ENCODE measurements at places on chromosomes 4 and X.

DNA sequence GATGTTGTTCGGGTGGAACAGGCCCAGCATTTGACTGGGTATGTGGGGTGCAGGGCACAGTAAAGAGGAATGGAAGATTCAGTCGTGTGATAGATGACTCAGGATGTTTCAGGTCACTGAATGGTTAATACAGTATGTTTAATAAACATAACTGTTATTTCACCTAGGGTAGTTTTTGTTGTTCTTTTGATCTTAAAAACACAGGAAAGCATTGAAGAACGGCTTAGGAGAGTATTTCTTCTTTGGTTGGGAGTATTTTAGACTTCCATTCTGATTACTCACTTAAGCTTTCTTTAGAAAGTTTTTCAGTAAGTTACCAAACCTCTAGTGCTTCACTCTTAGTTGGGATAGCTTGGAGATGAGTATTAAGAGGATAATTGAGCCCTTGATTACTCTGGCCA lies 62.3 kb downstream of the STAG2 start:
- DNase-seq = no peak

- DNase-seq = no peak
Measured at GRCh38 chrX:150363561-150364346, 637 bp downstream of the MAMLD1 start.

DNA sequence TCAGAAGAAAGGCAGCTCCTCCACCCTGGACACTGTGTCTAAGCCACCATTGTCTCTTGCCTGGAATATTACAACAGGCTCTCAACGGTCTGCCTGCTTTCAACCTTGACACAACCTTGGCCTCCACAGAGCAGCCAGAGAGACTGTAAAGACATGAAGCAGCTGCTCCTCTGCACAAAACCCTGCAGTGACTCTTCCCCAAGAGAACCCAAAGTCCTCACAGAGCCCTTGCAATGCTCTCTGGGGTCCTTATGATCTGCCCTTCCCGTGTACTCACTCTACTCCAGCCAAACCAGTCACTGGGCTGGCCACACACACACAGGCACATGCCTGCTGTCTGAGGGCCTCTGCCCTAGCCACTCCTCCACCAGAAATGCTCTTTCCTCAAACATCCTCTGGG lies 75.9 kb upstream of the CPEB2 start:
- DNase-seq = no peak

GRCh38 chr4:81499840-81500239 lies 28.1 kb upstream of the RASGEF1B start:
- no peak for DNase-seq

GRCh38 chr4:185142564-185142911 lies 528 bp upstream of the SLC25A4 start:
- DNase-seq = no peak

Data from stimulated activated CD8-positive, alpha-beta memory T cell treated with anti-CD3 and anti-CD28 coated beads, Interleukin-4, amount 100 ng/mL, for 4 hours (primary cell).